ENCODE measurements at places on chromosomes 5 and 9.
A peak's percentile ranks its signal among the peaks of the same experiment; 100 is the strongest.

DNA sequence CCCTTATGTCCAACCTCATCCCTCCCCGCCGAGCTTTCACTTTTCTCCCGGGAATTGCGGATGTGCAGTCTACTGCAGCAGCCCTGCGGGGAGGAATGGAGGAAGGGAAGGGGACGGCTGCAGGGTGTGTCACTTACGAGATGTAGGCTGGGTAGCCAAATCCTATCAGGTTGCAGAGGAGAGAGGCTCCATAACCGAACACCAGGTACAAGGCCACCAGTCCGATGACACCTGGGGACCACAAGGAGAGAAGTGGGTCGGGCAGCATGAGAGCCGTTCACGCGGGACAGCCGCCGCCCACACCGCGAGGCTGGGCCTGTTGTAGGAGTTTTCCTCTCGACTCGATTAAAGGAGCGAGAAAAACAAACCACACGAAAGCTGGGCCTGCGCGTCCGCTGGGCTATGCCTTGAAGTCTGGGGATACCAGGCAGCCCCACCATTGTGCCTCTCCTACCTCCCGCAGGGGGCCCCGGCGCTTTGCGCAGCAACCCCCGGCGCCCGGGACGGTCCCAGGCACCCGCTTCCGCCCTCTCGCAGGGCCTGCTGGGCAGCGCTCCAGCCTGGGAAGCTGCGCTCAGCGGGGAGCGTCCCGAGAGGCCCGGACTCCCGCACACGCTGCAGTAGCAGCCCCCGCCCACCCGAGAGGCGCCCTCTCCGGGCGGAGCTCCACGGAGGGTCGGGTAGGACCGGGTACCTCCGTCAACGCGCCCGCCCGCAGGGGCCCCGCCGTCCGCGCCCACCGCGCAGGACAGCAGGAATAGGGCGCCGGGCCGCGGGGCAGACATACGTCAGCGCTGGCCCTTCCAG, 798 bp downstream of the REEP5 start:
- DNase-seq = peak; percentile 40

DNA sequence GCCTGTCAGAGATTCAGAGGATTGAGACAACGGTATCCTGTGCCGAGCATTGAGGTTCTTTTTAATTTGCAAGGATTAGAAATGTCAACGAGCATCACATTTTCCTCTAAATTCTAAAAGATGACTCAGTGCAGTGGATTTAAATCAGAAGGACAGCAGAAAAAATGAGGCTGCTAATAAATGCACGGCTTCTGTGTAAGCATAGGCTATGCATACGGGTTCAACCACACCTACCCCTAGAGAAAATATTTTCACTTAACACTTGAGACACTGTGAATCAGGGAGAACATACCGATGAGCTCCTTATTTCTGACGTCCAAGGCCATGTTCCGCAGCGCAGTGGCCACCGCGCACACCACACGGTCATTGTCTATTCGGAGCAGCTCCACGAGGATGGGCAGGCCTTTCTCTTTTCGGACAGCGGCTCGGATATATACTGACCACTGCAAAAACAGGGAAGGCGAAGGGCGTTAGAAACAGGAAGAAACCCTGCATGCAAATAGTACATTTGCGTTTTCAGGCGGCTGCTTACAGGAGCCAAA, 321.4 kb upstream of the DAP start:
- DNase-seq = no peak

- no peak for DNase-seq
Measured at GRCh38 chr9:79131246-79131774, 440.5 kb upstream of the TLE4 start.

- DNase-seq = no peak
Measured at GRCh38 chr9:14403081-14403480, 89.1 kb upstream of the NFIB start.

DNA sequence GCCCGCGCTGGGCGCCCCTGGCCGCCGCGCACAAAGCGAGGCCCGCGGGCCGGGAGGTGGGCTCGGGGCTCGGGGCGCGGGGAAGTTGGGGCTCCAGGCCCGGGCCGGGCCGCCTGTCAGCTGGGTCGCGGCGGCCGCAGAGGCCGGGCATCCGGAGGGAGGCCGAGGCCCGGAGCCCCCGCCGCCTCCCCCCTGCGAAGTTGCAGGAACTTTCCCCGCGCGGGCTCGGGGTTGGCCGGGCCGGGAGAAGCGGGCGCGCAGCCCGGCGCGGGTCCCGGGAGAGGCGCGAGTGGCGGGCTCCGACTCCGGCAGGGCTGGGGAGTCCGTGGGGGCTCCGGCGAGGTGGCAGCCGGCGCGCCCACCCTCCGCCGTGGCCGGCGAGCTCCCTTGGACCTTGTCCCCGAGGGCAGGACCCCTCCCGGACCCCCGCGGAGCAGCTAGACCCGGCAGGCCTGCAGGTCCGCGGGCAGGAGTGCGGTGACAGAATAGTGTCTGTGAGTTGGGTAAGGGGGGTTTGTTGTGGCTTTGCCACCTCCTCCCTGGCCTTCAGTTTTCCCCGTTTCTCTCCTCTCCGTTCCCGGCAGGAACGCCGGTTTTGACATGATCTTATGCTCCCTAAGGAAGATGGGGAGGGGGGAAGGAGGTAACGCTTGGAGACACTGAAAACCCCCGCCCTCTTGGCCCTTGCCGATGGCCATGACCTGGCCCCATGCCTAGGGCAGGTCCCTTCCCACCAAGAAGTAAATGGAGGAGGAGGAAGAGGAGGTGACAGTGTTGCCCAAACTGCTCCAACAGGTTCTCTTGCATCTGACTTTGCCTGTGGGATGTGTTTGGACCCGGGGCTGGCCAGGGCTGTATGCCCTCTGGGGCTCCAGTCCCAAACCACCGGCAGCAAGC, 942 bp downstream of the PHF2 start:
- peak; percentile 66 for DNase-seq

DNA sequence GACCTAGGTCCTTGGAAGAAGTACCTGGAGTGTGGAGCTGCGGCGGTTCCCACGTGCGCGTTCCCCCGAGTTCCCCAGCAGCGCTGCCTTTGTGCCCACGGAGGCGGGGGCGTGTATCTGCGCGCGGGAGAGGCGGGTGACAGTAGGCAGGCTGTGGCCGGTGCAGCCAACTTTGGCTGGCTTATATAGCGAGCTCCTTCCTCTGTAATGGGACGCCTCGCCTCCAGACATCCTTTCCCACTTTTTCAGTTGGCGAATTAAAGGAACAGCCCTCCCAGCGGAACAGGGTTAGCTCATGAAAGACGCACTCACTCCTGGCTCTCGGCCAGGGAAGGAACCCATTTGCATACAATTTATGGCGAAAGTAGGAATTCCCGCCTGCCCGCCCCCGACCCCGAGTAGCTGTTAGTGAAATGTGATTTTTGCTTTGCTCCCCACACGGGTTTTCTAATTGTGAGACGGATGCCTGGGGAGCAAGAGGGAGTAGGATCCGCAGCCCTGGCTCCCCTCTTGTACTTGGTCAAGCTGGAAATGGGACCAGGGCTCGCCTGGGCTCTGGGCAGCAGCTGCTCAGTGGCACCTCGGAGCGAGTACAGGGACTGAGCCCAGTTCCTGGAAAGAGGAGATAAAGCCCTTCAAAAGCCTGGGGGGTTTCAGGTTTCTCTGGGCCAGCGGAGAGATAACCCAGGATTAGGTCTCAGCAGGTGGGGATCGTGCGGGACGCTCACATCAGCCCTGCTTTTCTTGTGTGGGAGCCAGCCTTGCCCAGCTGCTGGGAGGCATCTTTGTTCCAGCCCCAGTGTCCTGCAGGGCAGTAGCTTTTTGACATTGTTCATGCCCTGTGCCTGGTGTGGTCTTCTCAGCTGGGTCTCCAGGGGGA, at the start of gene TNC:
Gene TNC, minus strand, starts transcription at position 159 of the 880 bp plus-strand sequence. CDS start 27,139 bp downstream, outside the sequence.
- no peak for DNase-seq

DNA sequence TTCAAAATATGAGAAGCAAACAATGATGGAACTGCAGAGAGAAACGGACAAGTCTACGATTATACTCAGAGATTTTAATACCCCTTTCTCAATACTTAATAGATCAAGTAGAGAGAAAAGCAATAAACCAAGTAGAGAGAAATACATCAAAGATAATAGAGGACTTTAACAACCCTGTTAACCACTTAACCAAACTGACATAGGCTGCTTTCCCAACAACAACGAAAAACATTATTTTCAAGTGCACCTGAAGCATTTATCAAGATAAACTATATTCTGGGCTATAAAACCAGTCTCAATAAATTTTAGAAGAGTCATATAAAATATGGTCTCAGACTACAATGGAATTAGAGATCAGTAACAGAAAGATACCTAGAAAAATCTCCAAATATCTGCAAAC, 67.4 kb downstream of the GNAQ start:
- no peak for DNase-seq

DNA sequence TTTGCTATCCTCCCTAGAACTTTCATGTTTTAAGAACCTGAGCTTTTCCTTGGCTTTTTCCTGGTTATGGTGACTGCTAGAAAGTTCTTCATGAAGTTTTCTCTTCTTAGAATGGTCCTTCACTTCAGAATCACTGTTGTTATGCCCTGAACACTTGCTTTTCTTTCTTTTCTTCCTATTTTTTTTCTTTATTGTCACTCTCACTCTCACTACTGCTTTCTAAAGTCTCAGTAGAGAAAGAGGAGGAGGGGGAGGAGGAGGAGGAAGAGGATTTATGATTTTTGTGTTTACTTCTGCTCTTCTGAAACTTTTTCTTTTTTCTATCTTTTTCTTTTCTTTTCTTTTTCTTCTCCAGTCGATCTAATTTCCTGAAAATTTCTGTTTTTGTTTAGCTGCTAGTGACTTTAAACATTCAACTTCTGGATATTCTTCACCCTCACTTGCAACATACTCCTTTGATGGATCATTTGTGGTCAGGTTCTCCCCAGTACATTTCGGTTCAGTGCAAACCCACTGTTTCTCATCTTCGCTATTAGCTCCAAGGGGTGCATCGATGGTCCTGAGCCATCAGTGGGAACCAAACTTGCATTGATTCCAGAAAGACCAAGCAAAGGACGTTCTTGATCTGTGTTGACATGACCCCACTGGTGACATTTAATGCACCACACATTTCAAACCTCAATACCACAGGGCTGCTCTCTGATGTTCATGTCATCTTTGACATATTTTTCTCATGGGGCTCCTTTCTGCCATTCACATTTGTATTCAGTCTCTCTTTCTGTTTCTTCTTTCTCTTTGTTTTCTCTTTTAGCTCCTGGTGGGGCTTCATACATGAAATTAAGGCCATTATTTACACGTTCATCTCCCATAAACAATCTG, 81.6 kb upstream of the HAND1 start:
- DNase-seq = no peak

- DNase-seq = no peak
Measured at GRCh38 chr9:38334234-38334633, 58.3 kb upstream of the ALDH1B1 start.

DNA sequence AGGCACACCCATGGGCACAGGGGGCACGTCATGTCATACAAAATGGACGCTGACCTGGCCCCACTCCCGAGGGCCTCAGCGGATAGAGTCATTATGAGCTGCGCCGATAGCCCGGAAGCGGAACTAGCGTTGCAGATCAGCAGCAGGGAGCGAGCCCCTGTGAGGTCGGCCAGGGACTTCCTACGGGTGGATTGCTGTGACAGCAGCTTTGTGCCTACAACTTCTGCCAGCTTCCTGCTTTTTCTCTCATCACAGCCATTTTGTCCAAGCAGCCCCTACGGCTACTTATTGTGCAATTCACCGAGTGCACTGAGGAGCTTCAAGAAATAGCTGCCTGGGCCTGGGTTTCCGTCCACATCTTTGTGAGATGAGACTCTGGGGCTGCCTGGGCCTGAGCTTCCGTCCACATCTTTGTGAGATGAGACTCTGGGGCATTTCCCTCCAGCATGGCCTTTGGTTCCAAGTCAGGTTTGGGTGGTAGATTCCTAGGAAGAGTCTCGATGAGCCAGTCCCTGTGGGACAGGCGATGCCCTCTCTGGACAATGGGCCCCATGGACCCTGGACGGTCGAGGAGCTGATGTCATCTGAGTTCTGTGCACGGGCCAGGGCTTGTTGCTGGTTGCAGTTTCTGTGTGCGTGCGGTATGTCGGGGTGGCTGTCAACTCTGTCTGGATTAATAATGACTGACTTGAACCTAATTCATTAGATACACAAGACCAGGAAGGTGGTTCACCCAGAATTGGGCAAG, 67.0 kb upstream of the GNE start:
- no peak for DNase-seq

DNA sequence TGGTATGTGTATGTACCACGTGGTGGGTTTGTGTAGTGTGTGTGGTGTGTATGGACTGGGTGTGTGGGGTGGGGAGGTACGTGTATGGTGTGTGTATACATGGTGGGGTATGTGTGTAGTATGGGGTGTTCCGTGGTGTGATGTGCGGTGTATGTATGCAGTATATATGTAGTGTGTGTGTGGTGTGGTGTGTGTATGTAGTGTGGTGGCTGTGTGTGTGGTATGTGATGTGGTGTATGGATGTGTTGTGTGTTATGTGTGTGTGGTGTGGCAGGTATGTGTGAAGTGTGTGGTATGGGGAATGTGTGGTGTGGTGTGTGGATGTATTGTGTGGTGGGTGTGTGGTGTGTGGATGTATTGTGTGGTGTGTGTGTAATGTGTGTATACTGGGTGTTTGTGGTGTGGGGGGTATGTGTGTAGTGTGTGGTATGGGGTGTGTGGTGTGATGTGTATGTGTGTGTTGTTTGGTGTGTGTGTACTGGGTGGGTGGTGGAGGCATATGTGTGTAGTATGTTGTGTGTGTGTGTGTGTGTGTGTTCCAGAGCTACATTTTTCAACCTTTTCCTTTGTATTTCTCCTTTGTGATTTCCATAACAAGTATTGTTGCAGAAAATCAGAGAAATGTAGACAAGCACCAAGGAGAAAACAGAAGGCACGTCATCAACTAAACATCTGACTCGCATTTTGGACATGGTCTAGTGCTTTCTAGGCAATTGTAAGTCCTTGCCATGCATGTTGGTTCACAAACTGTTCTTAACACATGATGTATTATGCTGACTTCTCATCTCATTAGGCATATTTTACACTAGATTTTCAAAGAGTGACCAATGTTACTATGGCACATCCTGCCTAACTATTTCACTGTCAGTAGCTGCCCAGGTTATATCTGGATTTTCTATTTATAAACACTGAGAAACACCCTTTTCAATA, 13.2 kb downstream of the SEMA4D start:
- DNase-seq = no peak

- DNase-seq = no peak
Measured at GRCh38 chr5:96084874-96085506, 123.3 kb upstream of the ELL2 start.

GRCh38 chr5:168598639-168599038, 19.5 kb upstream of the PANK3 start:
- DNase-seq = no peak

GRCh38 chr9:28999057-28999456, 1425.8 kb upstream of the C9orf72 start:
- no peak for DNase-seq

DNA sequence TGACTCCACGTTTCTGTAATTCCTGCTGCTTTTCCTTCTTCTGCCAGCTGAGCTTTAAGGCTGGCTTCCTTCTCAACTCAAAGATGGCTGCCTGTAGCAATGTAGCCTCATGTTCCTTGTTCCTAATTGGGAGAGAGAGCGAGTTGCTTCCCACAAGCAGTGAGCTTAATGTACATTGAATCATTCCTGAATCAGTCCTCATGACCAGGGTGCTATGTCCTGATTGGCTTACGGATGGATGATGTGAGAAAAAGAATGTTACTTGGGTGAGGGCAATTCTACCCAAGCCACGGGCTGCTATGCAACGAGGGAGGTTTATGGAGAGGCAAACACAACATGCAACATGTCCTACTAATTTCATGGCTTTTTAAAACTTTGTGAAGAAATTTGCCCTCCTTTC, 356.2 kb downstream of the RASEF start:
- DNase-seq = no peak

GRCh38 chr5:53059281-53059680, 50.3 kb downstream of the MOCS2 start:
- DNase-seq = no peak

All from stimulated activated effector memory CD8-positive, alpha-beta T cell treated with anti-CD3 and anti-CD28 coated beads, Interleukin-12 subunit alpha, Interleukin-12 subunit beta, amount 100 ng/mL, for 72 hours (primary cell).